ENCODE measurements at places on chromosomes 16 and 17.
A peak's percentile ranks its signal among the peaks of the same experiment; 100 is the strongest.

DNA sequence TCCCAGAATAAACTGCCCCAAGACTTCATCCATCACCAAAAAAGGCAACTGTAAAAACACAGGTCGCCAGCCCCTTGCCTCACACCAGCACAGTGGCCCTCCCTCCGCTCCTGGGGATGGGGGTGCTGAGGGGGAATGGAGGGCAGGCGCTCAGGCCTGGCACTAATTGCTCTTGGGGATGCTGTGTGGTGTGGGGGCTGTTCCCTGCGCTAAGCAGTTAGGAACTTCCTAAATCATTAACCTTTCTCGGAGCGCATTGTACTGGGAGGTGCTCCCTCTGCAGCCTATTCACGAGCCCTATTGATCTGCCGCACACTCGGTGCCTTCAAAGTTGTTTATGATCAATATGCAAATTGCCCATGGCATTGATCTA, 199.9 kb downstream of the ZFHX3 start:
- DNase-seq, result no peak
- H3K27ac ChIP-seq, result no peak overlapping the region
- no peak overlapping the region for H3K4me3 ChIP-seq
- H3K4me1 ChIP-seq, result peaks cover 9% of the 10 kb centered on the region
- no peaks in the 10 kb centered on the region for H3K36me3 ChIP-seq
- H3K27me3 ChIP-seq, result peaks cover 15% of the 10 kb centered on the region

DNA sequence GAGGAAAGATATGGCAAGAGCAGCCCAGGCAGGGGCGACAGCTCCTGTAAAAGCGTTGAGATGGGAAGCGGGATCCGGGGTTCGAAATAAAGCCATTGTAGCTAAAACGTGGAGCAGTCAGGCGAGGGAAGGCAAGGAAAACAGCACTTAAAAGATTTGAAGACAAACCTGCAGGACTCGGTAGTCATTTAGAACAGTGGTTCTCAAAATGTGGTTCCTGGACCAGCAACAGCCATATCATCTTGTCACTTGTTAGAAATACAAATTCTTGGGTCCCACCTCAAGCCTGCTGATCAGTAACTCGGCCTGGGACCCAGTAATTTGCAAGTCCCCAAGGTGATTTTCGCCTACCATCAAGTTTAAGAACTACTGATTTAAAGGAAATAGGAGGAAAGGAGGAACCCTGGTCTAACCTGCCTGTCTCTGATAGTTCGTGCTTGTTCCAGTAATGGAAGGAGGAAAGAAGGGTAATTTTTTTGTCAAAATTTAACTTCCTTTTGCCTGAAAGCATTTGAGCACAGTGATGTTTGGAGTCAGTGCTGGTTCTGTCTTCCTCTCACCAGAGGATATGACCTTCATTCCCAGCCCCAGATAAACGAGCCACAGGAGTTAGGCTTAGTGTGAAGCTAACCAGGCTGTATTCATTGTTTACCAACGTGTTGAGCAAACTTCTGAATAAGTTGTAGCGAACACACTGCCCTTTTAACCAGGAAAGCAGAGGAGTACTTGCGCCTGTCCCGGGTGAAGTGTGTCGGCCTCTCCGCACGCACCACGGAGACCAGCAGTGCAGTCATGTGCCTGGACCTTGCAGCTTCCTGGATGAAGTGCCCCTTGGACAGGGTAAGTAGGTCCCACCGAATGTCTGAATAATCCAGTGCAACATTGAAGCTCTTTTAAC, 1.1 kb downstream of the ORC6 start:
- H3K27me3 ChIP-seq, result no peaks in the 10 kb centered on the region
- peaks cover 42% of the 10 kb centered on the region for H3K4me1 ChIP-seq
- DNase-seq, result no peak
- H3K4me3 ChIP-seq, result no peak overlapping the region

DNA sequence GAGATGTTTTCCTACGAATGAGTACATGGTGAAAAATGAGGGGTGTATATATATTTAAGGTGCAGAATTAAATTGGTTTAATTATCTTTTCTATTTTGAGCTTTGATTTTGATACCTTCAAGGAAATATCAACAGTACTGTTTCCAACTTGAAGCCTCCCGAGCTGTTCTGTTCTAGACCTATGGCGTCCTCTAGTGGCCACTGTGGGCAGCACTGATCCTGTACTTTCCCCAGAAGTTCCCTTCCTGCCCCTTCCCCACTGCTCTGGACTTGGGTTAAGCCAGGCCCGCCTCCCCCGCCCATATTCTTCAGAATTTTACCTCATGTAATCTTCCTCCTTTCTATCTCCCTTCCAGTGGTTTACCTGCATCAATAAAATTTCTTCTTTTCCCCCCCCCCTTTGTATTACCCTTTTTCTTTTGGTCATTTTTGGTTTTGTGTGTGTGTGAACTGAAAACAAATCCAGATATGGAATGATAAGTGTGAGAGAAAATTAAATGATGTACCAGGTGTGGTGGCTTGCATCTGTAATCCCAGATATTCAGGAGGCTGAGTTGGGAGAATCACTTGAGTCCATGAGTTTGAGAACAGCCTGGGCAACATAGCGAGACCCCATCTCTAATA, 1643.5 kb downstream of the TP53TG3F start:
- no peaks in the 10 kb centered on the region for H3K27me3 ChIP-seq
- no peaks in the 10 kb centered on the region for H3K36me3 ChIP-seq
- H3K4me1 ChIP-seq, result no peaks in the 10 kb centered on the region
- no peak overlapping the region for H3K4me3 ChIP-seq

- no peaks in the 10 kb centered on the region for H3K27me3 ChIP-seq
- no peak for DNase-seq
- peaks cover 11% of the 10 kb centered on the region for H3K4me1 ChIP-seq
- H3K36me3 ChIP-seq, result no peaks in the 10 kb centered on the region
- H3K4me3 ChIP-seq, result no peak overlapping the region
Measured at GRCh38 chr17:2888326-2888725, 92.1 kb downstream of the RAP1GAP2 start.

- no peaks in the 10 kb centered on the region for H3K4me1 ChIP-seq
- H3K36me3 ChIP-seq, result peaks cover 48% of the 10 kb centered on the region
- no peaks in the 10 kb centered on the region for H3K27me3 ChIP-seq
Measured at GRCh38 chr17:74810699-74811485, 34.7 kb upstream of the NAT9 start.

- H3K36me3 ChIP-seq, result no peaks in the 10 kb centered on the region
- no peak overlapping the region for H3K4me3 ChIP-seq
- peaks cover 37% of the 10 kb centered on the region for H3K27me3 ChIP-seq
- DNase-seq, result no peak
- H3K4me1 ChIP-seq, result no peaks in the 10 kb centered on the region
Measured at GRCh38 chr16:21272253-21272652, 5.8 kb downstream of the CRYM start.

DNA sequence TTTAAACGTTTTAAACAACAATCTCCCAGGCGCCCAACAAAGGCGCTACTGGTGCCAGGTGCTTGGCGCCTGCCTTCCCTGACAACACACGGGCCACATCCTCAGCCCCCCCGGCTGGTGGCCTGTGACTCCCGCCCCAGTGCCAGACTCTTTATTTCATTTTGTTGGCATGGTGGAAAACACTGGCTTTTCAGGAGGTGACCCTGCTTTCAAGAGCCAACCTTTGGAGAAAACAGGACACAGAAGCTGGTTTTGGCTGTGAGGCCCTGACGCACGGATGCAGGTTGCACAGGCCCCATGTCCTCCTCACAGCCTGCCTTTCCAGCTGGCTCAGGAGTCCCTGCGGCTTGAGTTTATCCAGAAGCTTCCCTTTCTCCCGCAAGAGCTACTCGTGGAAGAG, 100.0 kb downstream of the METRNL start:
- no peaks in the 10 kb centered on the region for H3K27me3 ChIP-seq
- H3K36me3 ChIP-seq, result no peaks in the 10 kb centered on the region
- no peak for DNase-seq
- no peak overlapping the region for H3K27ac ChIP-seq

GRCh38 chr17:57567251-57567650, 177.8 kb downstream of the CCDC182 start:
- peaks cover 15% of the 10 kb centered on the region for H3K36me3 ChIP-seq
- DNase-seq, result no peak
- no peaks in the 10 kb centered on the region for H3K27me3 ChIP-seq
- no peaks in the 10 kb centered on the region for H3K4me1 ChIP-seq
- no peak overlapping the region for H3K4me3 ChIP-seq

GRCh38 chr16:84768061-84768807, 51.6 kb upstream of the CRISPLD2 start:
- H3K4me1 ChIP-seq, result peaks cover 33% of the 10 kb centered on the region
- peak overlapping the region; percentile 61 for H3K27ac ChIP-seq
- no peak for DNase-seq
- H3K27me3 ChIP-seq, result no peaks in the 10 kb centered on the region

DNA sequence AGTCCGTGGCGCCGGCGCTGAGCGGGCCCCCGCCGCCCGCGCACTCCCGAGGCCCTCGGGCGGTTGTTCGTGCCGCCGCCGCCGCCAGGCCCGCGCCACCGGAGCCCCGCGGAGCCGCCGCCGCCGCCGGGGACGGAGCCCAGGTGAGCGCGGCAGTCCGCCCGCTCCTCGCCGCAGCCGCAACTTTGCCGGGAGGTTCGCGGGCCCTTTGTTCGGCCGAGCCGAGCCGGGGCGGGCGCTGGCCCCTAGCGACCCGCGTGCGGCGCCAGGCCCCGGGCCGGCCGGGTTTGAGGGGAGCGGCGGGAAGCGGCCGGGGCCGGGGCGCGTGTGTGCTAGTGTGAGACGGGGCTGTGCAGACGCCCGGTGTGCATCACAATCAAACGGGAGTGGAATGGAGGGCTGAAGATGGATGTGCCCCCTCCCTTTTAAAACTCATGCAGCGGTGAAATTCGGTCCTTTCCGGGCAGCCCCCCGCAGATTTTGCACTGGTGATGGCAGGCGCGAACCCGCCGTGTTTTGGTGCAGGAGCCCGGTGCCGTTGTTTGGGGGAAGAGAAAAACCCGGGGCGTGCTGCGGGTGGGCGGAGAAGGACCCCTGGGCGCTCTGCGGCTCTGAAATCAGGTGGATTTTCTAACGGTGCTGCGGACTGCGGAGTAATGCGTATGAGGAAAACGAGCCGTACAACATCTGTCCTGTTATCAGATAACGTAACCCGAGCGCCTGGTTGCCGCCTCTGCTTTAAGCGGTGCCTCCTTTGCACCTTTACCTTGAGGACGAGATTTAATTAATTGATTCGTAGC, 823 bp downstream of the TNRC6C start:
- peak overlapping the region; percentile 92 for H3K4me3 ChIP-seq
- H3K36me3 ChIP-seq, result peaks cover 15% of the 10 kb centered on the region
- peak overlapping the region; percentile 87 for H3K27ac ChIP-seq
- H3K27me3 ChIP-seq, result peaks cover 5% of the 10 kb centered on the region
- peaks cover 57% of the 10 kb centered on the region for H3K4me1 ChIP-seq
- peak; percentile 67 for DNase-seq

DNA sequence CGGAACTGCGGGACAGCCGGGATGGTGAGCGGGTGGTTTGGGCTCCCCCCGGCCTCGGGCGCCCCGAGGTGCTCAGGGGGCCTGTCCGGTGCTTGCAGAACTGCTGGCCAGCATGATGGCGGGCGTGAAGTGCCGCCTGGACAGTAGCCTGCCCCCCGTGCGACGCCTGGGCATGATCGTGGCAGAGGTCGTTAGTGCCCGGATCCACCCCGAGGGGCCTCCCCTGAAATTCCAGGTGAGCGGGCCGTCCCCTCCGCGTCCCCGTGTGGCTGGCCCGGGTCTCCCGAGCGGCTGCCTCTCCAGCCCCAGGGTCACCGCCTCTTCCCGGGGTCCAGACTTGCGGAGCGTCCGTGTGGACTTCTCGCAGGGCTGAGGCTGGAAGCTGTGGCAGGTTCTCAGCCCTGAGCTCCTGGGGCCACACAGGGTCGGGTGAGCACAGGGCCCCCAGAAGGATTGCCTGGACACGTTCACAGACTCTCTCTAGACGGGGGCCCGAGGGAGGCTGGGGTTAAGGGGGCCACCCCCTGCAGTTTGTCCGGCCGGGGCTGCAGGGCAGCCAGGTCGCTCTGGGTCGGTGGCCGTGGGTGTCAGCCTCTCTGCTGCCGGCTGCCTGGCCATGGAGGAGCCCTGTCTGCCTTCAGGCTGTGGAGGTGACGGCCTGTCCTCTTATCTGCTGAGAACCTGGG, 7.4 kb downstream of the TELO2 start:
- H3K27me3 ChIP-seq, result no peaks in the 10 kb centered on the region
- DNase-seq, result no peak
- peaks cover 69% of the 10 kb centered on the region for H3K36me3 ChIP-seq
- H3K27ac ChIP-seq, result no peak overlapping the region

GRCh38 chr16:56669840-56670619, 416 bp downstream of the MT1H start:
- H3K36me3 ChIP-seq, result peaks cover 1% of the 10 kb centered on the region
- no peak overlapping the region for H3K27ac ChIP-seq
- H3K27me3 ChIP-seq, result peaks cover 78% of the 10 kb centered on the region
- DNase-seq, result no peak
- H3K4me3 ChIP-seq, result no peak overlapping the region

DNA sequence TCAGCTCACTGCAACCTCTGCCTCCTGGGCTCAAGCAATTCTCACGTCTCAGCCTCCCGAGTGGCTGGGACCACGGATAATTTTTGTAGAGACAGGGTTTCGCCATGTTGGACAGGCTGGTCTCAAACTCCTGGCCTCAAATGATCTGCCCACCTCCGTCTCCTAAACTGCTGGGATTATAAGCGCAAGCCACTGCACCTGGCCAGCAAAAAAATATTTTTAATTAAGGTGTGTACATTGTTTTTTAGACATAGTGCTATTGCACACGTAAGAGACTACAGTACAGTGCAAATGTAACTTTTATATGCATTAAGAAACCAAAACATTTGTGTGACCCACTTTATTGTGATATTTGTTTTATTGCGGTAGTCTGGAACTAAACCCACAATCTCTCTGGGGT, 49.0 kb downstream of the NACA2 start:
- H3K27me3 ChIP-seq, result peaks cover 19% of the 10 kb centered on the region
- no peak for DNase-seq
- no peaks in the 10 kb centered on the region for H3K4me1 ChIP-seq
- H3K4me3 ChIP-seq, result no peak overlapping the region
- no peaks in the 10 kb centered on the region for H3K36me3 ChIP-seq
- H3K27ac ChIP-seq, result no peak overlapping the region

DNA sequence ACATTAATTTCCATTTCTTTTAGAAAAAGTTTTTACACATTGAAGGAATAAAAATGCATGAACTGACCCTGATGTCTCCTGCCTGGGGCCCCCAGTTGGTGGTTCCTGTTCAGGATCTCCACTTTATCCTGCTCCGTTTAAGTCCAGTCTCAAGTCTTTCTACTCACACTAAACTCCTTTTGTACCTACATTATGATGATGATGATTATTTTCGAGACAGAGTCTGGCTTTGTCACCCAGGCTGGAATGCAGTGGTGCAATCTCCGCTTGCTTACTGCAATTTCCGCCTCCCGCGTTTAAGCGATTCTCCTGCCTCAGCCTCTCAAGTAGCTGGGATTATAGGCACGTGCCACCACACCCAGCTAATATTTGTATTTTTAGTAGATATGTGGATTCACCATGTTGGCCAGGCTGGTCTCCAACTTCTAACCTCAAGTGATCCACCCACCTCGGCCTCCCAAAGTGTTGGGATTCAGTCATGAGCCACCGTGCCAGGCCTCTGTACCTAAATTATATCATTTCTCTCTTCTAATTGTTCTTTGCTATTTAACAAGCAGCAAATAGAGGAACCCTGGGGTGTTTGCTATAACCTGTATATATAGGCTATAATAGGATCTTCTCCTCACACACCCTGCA, 2.2 kb upstream of the FOXK2 start:
- no peak overlapping the region for H3K27ac ChIP-seq
- peaks cover 15% of the 10 kb centered on the region for H3K36me3 ChIP-seq
- no peak for DNase-seq
- no peak overlapping the region for H3K4me3 ChIP-seq
- H3K27me3 ChIP-seq, result no peaks in the 10 kb centered on the region
- H3K4me1 ChIP-seq, result peaks cover 14% of the 10 kb centered on the region

All from activated T-cell treated with anti-CD3 and anti-CD28 coated beads, Interleukin-2, amount 50 U/mL, for 24 hours (primary cell).